ENCODE measurements at places on chromosomes 2 and 18. TPM values are rescaled to one million over a fixed set of nuclear protein-coding genes. Genes with fewer than 3 reads are reported as not detected.

Gene INPP5D
- total RNA-seq = 0.83 TPM

Gene BOLL
- not detected for total RNA-seq

Gene DSG2
- total RNA-seq = 8.9 TPM

Gene CYP27C1
- total RNA-seq = 0.08 TPM

Gene APOB
- total RNA-seq = not detected

Gene UGT1A6
- total RNA-seq = not detected

Gene STON1
- 9.5 TPM for total RNA-seq

Gene CD302
- total RNA-seq = 2.5 TPM

Gene RBM43
- 3.9 TPM for total RNA-seq

Gene RFX8
- total RNA-seq = 2.8 TPM

Gene PDCD1
- not detected for total RNA-seq

Gene ALPI
- not detected for total RNA-seq

Gene HSBP1L1
- total RNA-seq = 2.7 TPM

Gene ANKRD29
- total RNA-seq = 0.60 TPM

Gene GIGYF2
- total RNA-seq = 39.7 TPM

Gene TWIST2
- 171 TPM for total RNA-seq

Gene BMPR2
- 22.9 TPM for total RNA-seq

Gene LHCGR
- not detected for total RNA-seq

Gene ALK
- total RNA-seq = under 0.01 TPM

Gene TCF7L1
- 2.0 TPM for total RNA-seq

Gene ESCO1
- total RNA-seq = 11.7 TPM

Gene ICOS
- total RNA-seq = not detected

Gene FSHR
- total RNA-seq = not detected

Gene UBE2F
- 35.6 TPM for total RNA-seq

Gene NOL4
- not detected for total RNA-seq

Gene TSPYL6
- total RNA-seq = not detected

Gene FAM210A
- 19.3 TPM for total RNA-seq

Gene KYNU
- 1.3 TPM for total RNA-seq

Gene PLEK
- not detected for total RNA-seq

Gene SCYGR3
- not detected for total RNA-seq

Gene MARCO
- total RNA-seq = not detected

Gene KLHL30
- total RNA-seq = 0.59 TPM

Gene STPG4
- total RNA-seq = 0.23 TPM

Gene KHK
- 1.9 TPM for total RNA-seq

Gene NXPH2
- not detected for total RNA-seq

Gene ANKRD23
- 0.53 TPM for total RNA-seq

Gene DDX1
- total RNA-seq = 47.6 TPM

Gene SNTG2
- not detected for total RNA-seq

Gene ATL2
- 62.9 TPM for total RNA-seq

Gene SLC16A14
- total RNA-seq = 3.2 TPM

Gene AMER3
- total RNA-seq = not detected

Gene RAB10
- 115 TPM for total RNA-seq

Gene HDAC4
- total RNA-seq = 6.3 TPM

Gene MAT2A
- total RNA-seq = 63.5 TPM

Gene ACVR2A
- 31.0 TPM for total RNA-seq

Gene CD8A
- not detected for total RNA-seq

Gene IKZF2
- total RNA-seq = 7.6 TPM

Gene TRPM8
- 0.59 TPM for total RNA-seq

Gene ANO7
- total RNA-seq = 0.12 TPM

Gene POTEI
- not detected for total RNA-seq

Gene LRP1B
- total RNA-seq = 0.12 TPM

Gene SPRED2
- 4.6 TPM for total RNA-seq

Gene TTR
- not detected for total RNA-seq

Gene OTX1
- 0.12 TPM for total RNA-seq

Gene MALL
- 10.2 TPM for total RNA-seq

Gene TFCP2L1
- not detected for total RNA-seq

Gene KIAA2012
- total RNA-seq = under 0.01 TPM
